ENCODE measurements at places on chromosomes 3 and 15.

GRCh38 chr3:195718477-195718984 is 2.2 kb upstream of the MUC20 start:
- no peak for DNase-seq

- DNase-seq = no peak
Measured at GRCh38 chr3:61442696-61443095, 118.7 kb upstream of the PTPRG start.

DNA sequence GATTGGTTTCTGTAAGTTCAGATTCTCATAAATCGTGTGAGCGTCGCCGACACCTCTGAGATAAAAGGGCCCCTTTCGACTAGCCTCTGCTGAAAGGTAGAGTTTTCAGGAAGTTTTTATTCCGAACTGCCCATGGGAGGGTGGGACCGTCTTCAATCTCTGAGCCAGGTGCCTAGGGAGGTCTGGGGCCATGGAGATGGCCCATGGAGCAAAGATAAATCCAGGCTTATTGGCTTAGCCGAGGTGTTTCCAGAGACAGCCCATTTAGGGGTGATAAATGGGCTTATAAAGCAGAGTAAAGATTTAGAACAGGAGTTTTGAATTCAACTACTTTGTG is 442 bp downstream of the QTRT2 start:
- peak; percentile 56 for DNase-seq

- no peak for DNase-seq
Measured at GRCh38 chr3:30518872-30519271, 87.5 kb upstream of the TGFBR2 start.

DNA sequence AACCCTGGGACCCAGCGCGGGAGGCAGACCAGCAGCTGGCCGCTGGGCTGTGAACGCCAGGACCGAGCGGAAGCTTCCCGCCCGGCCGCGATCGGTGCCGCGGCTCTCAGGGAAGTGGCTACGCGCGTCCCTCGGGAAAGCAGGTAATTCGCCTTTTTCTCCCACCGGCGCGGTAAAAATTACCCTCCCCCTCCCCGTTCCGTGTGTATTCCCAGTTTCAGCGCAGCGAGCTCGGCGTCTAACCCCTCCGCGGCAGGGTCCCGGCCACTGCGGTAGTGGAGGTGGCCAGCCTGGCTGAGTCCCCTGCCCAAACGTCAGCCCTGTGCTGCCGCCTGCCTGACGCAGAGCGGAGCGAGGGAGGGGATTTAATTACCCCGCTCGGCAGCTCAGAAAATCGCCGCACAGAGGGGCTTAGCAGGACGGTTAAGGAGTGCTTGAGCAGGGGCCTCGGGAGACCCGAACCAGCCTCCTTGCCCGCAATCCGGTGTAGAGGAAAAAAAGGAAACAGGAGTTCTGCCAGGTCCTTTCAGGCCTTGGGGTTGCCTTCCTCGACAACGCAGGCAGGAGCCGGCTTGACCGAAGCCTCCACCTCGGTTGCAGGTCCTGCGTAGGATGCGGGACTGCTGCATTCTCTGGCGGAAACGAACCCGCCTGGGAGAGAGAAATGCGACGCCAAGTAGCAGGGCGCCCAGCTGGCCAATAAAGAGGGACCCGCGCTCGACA is 2.9 kb downstream of the GATA2 start:
- DNase-seq = no peak

DNA sequence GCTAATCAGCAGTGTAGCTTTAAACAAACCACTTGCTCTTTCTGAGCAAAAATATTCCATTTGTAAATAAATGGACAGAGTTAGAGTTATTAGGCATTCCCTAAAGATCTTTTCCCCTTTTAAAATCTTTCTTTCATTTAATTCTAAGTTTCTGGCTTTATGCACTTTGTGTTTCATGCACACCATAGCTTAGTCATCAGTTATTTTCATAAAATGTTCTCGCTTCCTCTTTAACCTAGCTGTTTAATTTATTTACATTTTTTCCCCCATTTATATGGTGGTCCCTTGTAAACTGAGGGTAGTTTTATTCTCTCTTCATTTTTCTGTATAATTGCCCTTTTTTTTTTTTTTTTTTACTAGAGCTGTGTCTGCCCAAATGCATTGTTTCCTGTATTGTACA is 315.0 kb upstream of the LRRFIP2 start:
- no peak for DNase-seq
